ENCODE measurements at places on chromosomes 5 and 9.
A peak's percentile ranks its signal among the peaks of the same experiment; 100 is the strongest.

GRCh38 chr5:170154744-170155143, 49.0 kb downstream of the FOXI1 start:
- DNase-seq = no peak

- no peak for DNase-seq
Observed at GRCh38 chr5:169089343-169089742, 211.6 kb downstream of the SLIT3 start.

DNA sequence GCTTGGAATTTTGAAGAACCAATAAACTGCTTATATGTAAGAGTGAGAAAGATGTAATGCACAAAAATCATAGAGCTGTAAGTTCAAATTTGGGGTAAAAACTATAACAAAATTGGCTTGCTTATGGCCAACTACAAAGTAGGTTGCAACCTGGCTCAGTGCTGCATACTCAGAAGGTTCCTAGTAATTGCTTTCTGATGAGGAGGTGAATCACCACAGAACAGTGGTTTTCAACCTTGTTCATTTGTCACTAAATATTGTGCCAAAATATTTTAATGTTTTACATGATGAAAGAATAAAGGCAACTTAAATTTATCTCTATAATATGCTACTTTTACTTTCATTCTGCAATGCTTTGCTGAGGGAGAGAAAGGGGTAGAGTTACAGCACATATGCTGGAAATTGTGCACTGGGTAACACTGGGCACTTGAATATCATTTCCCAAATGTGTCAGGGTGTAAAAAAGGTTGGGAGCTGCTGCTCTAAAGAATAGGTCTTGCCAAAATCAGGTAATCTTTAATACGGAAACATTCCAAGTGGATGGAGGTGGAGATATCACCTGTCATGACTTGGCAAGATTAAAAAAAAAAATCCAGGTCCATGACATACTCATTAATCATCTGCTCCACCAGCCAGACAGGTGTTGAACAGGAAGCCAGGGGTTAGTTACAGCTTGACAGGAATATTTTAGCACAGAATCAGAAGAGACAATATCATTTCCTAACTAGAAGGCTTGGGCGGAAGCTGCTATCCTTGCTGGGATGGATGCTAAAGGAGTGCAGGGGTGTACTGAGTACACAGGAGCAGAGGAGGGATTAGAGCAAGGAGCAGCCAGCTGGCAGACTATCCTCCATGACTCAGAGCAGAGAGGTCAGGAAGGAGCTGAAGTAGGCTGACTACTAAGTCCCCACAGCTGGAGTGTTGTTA, 34.6 kb upstream of the CCL21 start:
- peak; percentile 35 for DNase-seq

DNA sequence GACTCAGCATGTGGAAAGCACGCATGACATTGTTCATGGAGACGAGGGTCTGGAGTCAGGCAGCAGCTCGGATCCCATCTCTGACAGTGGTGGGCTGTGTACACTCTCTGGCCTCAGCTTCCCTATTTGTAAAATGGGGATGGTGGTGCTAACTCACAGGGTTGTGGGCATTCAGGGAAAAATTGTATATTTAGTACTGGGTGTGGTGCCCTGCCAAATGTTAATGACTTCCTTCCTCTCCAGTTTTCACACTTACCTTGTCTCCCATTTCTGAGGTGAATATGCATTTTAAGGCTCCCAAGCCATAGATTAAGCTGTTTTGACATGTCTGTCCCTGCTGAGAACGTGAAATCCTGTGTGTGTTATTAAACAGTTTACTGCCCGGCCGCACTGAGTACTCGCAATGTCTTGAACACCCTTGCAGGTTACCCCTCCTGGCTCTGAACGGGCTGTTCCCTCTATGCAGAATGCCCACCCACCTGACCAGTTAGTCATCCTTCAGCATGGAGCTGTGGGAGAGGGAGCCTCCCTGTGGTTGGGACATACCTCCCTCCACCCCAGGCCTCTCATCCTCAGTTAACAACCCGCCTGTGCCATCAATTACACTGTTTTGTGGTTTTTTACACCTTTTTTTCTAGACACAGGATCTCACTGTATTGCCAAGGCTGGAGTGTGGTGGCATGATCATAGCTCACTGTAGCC, 25.8 kb downstream of the TJP2 start:
- DNase-seq = no peak

GRCh38 chr5:101212942-101213514, 309.9 kb upstream of the ST8SIA4 start:
- no peak for DNase-seq

GRCh38 chr9:91800473-91801030, 149.5 kb downstream of the ROR2 start:
- no peak for DNase-seq

- no peak for DNase-seq
Observed at GRCh38 chr9:126205265-126205664, 121.4 kb upstream of the MVB12B start.

- no peak for DNase-seq
Observed at GRCh38 chr5:58776559-58776958, 193.7 kb downstream of the RAB3C start.

- DNase-seq = no peak
Observed at GRCh38 chr9:79630521-79631403, 59.0 kb downstream of the TLE4 start.

- DNase-seq = no peak
Observed at GRCh38 chr5:176447591-176447977, 601 bp upstream of the FAF2 start.

DNA sequence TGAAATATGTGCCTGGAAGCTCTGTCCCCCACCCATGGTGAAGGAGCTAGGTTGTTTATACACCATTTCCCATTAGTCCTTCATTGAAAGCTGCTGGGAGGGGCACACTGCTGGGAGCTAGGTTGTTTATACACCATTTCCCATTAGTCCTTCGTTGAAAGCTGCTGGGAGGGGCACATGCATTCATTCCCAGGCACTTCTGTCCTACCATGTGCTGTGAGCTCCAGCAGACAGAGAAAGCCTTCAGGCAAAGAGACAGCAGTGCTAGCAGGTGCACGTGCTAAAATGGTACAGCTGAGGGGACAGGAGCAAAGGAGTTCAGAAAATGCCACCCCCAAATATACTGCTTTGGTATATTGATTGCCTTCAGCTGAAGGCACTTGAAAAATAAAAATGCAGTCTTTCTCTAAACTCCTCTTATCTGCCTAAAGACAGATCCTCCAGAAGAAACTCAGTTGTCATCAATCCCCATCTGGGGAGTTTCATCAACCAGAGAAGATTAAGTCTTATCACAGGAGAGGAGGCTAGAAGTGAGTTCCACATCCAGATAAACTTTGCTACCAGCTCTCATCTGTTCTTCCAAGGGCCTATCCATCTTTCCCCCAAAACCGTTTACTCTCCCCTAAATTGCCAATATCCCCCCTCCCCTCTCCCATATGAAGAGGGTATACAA, 27.7 kb upstream of the DAPK1 start:
- DNase-seq = no peak

GRCh38 chr9:26326563-26326962, 566.0 kb downstream of the CAAP1 start:
- peak; percentile 15 for DNase-seq

GRCh38 chr5:126640866-126641265, 40.1 kb downstream of the PHAX start:
- DNase-seq = no peak
